Hepatic stellate cell (primary cell): ENCODE measurements at places on chromosomes 13 and 19.

- DNase-seq, result peak; percentile 53
Observed at GRCh38 chr19:10289836-10290356, at the start of gene ICAM5. Gene ICAM5, plus strand, starts transcription at chr19:10289952. Its CDS starts 92 bp downstream, at chr19:10290044.

- peak; percentile 42 for DNase-seq
Observed at GRCh38 chr13:50082426-50083281, 67.4 kb downstream of the KCNRG start.

DNA sequence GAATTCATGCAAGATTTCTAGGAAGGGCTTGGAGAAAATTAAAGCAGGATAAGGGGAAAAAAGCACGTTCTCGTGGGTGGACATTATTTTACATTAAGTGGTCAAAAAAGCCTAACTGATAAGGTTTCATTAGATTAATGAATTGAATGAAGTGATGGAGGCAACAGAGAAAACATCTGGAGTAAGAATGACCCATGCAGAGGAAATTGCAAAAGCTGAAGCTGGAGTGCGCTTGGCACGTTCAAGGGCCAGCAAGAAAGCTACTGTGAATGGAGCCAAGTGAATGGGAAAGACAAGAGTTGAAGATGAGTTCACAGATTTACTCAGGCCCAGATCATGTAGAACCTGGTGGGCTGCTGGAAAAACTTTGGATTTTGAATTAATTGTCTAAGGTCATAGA is 777.9 kb downstream of the DACH1 start:
- no peak for DNase-seq

- DNase-seq, result peak; percentile 70
Observed at GRCh38 chr19:45469945-45470761, 2.4 kb downstream of the FOSB start.

DNA sequence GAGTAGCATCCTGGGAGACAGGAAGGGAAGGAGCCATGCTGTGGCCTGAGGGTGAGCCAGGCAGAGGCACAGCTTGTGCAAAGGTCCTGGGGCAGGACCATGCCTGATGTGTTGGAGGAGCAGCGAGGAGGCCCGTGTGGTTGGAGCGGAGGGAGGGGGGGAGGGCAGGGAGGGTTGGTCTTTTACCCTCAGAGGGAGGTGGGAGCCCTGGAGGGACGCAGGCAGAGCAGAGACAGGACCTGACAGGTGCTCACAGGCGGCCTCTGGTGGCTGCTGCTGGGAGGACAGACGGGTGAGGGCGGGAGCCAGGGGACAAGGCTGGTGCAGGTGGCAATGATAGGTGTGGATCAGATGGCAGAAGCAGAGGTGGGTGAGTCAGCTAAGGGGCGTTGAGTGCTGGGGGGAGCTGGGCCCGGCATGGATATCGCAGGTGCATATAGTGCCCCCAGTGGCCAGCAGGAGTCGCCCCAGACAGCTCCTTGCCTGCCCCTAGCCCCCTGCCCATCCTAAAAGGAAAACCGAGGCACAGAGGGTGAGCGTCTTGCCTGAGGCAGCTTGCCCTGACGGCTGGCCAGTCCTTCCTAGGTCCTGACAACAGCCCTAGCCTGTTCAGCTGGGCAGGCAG is 9.8 kb upstream of the GNA15 start:
- DNase-seq, result peak; percentile 68
